Aorta (tissue), 5 donors: ENCODE measurements at places on chromosomes 6 and 20. TPM values are rescaled to one million over a fixed set of nuclear protein-coding genes. Genes with fewer than 3 reads are reported as not detected.
A peak's percentile ranks its signal among the peaks of the same experiment; 100 is the strongest.

GMPR gene
- total RNA-seq: 17.3 TPM

GRCh38 chr6:5906340-5906670 is 100.4 kb downstream of the NRN1 start:
- DNase-seq: no peak
- H3K36me3 ChIP-seq: no peaks in the 10 kb centered on the region
- H3K27ac ChIP-seq: no peak overlapping the region
- H3K27me3 ChIP-seq: no peaks in the 10 kb centered on the region

GRCh38 chr20:14963262-14963663 is 625.9 kb upstream of the FLRT3 start:
- no peaks in the 10 kb centered on the region for H3K36me3 ChIP-seq
- DNase-seq: no peak
- no peak overlapping the region for H3K27ac ChIP-seq
- no peaks in the 10 kb centered on the region for H3K27me3 ChIP-seq
- no peaks in the 10 kb centered on the region for H3K4me1 ChIP-seq
- H3K4me3 ChIP-seq: no peak overlapping the region

DNA sequence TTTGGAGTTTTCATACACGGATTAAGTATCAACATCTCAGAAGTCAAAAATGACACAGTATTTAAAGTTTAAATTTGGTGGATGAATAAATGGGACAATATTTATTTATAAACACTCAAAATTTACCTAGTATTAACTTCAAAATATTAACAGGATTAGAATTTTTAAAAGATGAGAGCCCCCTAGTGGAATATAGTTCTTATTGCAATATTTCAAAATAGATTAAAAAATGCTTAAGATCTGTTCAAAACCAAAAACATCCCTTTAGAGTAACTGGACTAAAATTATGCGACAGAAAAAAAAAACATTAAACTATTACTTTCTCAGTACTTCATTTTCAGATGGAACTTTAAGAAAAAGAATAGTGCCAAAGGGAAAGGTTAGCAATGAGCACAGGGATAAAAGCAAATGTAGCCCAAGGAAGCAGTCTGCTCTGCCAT is 56.6 kb downstream of the SNX14 start:
- H3K27ac ChIP-seq: no peak overlapping the region
- H3K4me3 ChIP-seq: no peak overlapping the region
- peaks cover 2% of the 10 kb centered on the region for H3K4me1 ChIP-seq

- no peaks in the 10 kb centered on the region for H3K36me3 ChIP-seq
- peaks cover 5% of the 10 kb centered on the region for H3K4me1 ChIP-seq
- H3K27me3 ChIP-seq: no peaks in the 10 kb centered on the region
- no peak overlapping the region for H3K4me3 ChIP-seq
- peak; percentile 55 for DNase-seq
- no peak overlapping the region for H3K27ac ChIP-seq
These were observed 73.0 kb downstream of the SLX4IP start for GRCh38 chr20:10508060-10508459.

DNA sequence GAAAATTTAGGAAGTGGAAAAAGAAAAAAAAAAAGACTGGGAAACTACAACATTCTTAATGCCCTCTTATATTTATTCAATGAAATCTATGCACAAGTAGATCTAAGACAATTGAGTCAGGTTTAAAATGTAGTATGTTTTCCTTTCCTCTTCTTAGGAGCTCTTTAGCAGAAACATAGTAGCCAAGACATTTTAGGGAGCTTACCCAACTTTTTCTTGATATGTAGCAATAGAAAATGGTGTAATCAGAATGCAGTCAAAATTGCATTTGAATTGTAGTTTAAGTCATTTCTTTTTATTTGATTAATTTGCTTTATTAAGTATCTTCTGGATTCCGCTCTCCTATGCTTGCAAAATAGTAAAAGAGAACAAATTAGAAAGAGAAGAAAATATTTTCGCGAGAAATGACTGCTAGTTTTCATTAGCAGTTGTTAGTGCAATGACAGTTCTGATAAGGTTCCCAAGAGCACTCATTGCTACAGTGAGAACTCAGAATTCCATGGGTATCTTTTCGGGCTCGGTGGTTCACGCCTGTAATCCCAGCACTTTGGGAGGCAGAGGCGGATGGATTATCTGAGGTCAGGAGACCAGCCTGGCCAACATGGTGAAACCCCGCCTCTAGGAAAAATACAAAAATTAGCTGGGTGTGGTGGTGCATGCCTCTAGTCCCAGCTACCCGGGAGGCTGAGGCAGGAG is 52.2 kb downstream of the JARID2 start:
- no peak overlapping the region for H3K27ac ChIP-seq
- DNase-seq: no peak
- no peaks in the 10 kb centered on the region for H3K4me1 ChIP-seq
- H3K27me3 ChIP-seq: no peaks in the 10 kb centered on the region
- H3K36me3 ChIP-seq: no peaks in the 10 kb centered on the region

DNA sequence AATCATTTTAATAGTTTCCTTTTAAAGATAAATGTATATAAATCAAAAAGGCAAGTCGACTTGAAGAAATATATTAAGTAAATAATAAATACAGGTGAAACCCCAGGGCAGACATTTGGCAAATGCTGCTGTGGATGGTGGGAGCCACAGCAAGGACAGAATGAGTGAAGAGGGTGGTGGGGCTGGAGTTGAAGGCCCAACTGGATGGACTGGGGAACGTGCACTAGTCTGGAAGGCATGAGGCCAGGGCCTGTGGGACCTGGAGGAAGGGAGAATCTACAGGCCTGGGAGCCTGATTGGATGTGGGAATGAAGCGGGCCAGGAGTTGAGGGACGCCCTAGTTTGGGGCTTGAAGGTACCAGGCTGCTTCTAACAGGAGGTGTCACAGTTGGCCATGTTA is 30.6 kb upstream of the BLCAP start:
- H3K27ac ChIP-seq: no peak overlapping the region
- H3K27me3 ChIP-seq: no peaks in the 10 kb centered on the region
- no peaks in the 10 kb centered on the region for H3K4me1 ChIP-seq
- no peak overlapping the region for H3K4me3 ChIP-seq

CLVS2 gene
- not detected for total RNA-seq

HSPA12B gene
- 10.8 TPM for total RNA-seq

- no peak overlapping the region for H3K4me3 ChIP-seq
- no peaks in the 10 kb centered on the region for H3K4me1 ChIP-seq
- peak overlapping the region; percentile 95 for H3K27ac ChIP-seq
- H3K27me3 ChIP-seq: no peaks in the 10 kb centered on the region
- no peak for DNase-seq
These were observed 350.4 kb downstream of the TENT5A start for GRCh38 chr6:81401970-81402690.

GRCh38 chr6:12011276-12012037 is 655 bp upstream of the HIVEP1 start:
- H3K36me3 ChIP-seq: no peaks in the 10 kb centered on the region
- H3K27ac ChIP-seq: peak overlapping the region; percentile 77
- DNase-seq: peak; percentile 99
- no peaks in the 10 kb centered on the region for H3K27me3 ChIP-seq
- H3K4me1 ChIP-seq: no peaks in the 10 kb centered on the region

- no peaks in the 10 kb centered on the region for H3K27me3 ChIP-seq
- H3K27ac ChIP-seq: no peak overlapping the region
- H3K4me1 ChIP-seq: no peaks in the 10 kb centered on the region
- H3K36me3 ChIP-seq: no peaks in the 10 kb centered on the region
- DNase-seq: no peak
- H3K4me3 ChIP-seq: no peak overlapping the region
These were observed 26.4 kb downstream of the ABHD12 start for GRCh38 chr20:25364180-25364788.

GRCh38 chr20:4041748-4042411 is 26.5 kb upstream of the RNF24 start:
- no peak overlapping the region for H3K27ac ChIP-seq
- H3K4me1 ChIP-seq: peaks cover 1% of the 10 kb centered on the region
- no peaks in the 10 kb centered on the region for H3K36me3 ChIP-seq
- no peaks in the 10 kb centered on the region for H3K27me3 ChIP-seq
- peak; percentile 82 for DNase-seq
